Esophagus muscularis mucosa (tissue), 4 donors: ENCODE measurements at places on chromosomes 1 and 21.
A peak's percentile ranks its signal among the peaks of the same experiment; 100 is the strongest.

GRCh38 chr1:195768936-195769335 is 839.3 kb downstream of the KCNT2 start:
- no peaks in the 10 kb centered on the region for H3K27me3 ChIP-seq
- no peak for DNase-seq
- no peak overlapping the region for H3K27ac ChIP-seq
- H3K4me3 ChIP-seq: no peak overlapping the region
- H3K36me3 ChIP-seq: no peaks in the 10 kb centered on the region

DNA sequence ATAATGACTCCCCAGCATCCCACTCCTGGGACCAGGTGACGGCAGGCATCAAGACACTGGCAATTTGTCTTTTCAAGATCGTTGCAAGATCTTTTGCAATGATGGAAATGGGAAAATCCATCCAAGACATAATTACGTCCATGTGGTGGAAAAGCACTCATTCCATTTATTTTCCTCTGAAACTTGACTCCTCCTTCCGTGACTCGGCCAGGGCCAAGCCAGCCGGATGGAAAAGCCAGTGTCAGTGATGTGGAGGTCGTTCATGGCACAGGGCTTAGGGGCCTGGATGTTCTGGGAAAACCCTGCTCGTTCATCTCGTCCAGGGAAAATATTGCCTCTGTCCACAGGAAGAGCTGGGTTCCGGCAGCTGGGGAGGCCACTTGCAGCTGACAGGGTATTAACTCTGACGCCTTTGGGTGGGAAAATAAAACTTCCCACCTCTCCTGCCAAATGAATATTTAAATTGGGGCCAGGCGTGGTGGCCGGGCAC is 46.2 kb downstream of the C1orf198 start:
- peak overlapping the region; percentile 70 for H3K27ac ChIP-seq
- no peaks in the 10 kb centered on the region for H3K36me3 ChIP-seq
- DNase-seq: peak; percentile 92
- no peaks in the 10 kb centered on the region for H3K27me3 ChIP-seq

GRCh38 chr1:185420588-185421081 is 103.6 kb upstream of the IVNS1ABP start:
- no peaks in the 10 kb centered on the region for H3K27me3 ChIP-seq
- no peak for DNase-seq
- H3K36me3 ChIP-seq: no peaks in the 10 kb centered on the region
- H3K27ac ChIP-seq: no peak overlapping the region
- no peaks in the 10 kb centered on the region for H3K4me1 ChIP-seq

DNA sequence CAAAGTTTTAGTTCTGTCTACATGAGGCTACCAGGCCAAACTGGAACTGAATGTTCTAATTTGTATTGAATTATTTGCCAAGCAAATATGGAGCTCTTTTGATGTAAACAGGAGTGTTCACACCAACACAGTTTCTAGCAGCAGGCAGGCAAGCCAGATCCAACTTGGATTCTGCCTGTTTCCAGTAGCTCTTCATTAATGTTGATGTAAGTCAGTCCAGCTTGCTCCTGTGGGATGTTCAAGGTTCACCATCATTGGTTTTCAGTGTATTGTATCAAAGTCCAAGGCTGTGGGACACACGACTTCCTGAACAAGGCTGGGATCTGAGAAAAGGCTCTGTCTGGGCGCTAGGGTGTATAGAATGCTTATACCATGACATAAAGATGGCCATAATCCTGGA is 68.1 kb downstream of the PAPPA2 start:
- H3K36me3 ChIP-seq: no peaks in the 10 kb centered on the region
- H3K4me1 ChIP-seq: no peaks in the 10 kb centered on the region
- no peak overlapping the region for H3K4me3 ChIP-seq
- no peak overlapping the region for H3K27ac ChIP-seq
- DNase-seq: peak; percentile 60
- H3K27me3 ChIP-seq: peaks cover 4% of the 10 kb centered on the region

GRCh38 chr21:34345091-34345871 is 18.5 kb upstream of the KCNE2 start:
- no peak overlapping the region for H3K4me3 ChIP-seq
- H3K4me1 ChIP-seq: peaks cover 24% of the 10 kb centered on the region
- DNase-seq: no peak
- H3K27me3 ChIP-seq: no peaks in the 10 kb centered on the region
- H3K27ac ChIP-seq: peak overlapping the region; percentile 64

- peaks cover 6% of the 10 kb centered on the region for H3K4me1 ChIP-seq
- H3K4me3 ChIP-seq: no peak overlapping the region
- no peaks in the 10 kb centered on the region for H3K27me3 ChIP-seq
- no peak overlapping the region for H3K27ac ChIP-seq
- no peak for DNase-seq
- H3K36me3 ChIP-seq: no peaks in the 10 kb centered on the region
Measured at GRCh38 chr1:192443616-192444015, 126.8 kb downstream of the RGS21 start.

DNA sequence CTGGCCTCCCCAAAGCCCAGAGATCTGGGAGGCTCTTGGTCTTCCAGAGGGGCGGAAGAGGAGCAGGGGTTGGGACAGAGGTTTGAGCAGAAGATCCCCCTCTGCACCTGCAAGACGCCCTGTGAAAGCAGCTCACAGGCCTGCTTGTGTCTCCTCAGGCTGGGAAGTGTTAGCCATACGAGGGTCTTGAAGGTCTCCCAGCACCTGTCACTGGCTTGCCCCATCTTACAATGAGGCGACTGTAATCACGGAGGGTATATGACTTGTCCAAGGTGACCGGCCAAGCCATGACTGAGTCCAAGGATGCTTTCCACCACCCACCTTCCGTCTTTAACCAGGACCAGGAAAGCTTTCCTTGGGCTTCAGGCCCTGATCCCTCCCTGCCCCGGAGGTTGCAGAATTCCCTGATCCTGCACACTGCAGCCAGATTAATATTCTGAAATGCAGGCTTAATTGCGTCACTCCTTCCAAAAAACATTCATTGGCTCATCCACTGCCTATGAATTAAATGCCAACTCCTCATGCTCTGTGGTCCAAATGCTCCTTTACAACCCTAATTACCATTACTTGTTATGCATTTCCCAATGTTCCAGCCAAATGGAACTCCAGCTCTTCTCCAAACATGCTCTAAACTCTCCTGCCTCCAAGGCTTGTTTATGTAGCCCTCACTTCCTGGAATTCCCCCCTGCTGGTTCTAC is 64.0 kb downstream of the DDX20 start:
- no peak overlapping the region for H3K4me3 ChIP-seq
- no peak overlapping the region for H3K27ac ChIP-seq
- H3K27me3 ChIP-seq: no peaks in the 10 kb centered on the region

DNA sequence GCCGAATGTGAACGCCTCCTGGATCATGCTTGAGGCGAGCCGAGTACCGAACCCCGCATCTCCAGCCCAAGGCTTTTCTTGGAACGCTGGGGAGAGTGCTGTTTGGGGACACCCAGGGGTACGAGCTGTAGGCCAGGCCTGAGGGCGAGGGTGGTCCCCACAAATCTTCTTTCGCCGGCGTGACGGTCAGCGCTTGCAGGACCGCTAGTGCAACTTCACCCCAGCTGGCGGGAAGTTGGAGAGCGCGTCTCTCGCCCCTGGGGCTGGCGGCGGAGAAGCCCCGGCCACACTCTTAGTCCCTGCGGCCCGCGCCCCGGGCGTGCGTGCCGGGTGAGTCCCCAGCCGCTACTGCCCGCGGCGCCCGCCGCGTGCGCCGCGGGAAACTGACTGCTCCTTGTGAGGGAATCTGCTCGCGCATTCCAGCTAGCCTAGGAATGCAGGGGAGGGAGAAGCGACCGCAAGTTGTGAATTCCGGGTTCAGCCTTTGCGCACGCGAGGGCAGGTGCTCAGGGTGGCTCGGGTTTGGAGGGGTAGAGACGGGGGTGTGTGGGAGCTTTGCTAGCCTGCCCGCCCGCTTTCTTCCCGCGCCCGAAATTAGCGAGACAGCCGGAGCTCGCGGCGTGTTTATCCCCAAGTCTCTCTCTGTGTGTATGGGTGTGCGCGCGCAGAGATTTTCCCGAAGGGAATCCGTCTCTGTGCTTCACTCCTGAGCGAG is 884 bp downstream of the LHX4 start:
- H3K27me3 ChIP-seq: peaks cover 94% of the 10 kb centered on the region
- DNase-seq: no peak
- peak overlapping the region; percentile 58 for H3K4me3 ChIP-seq
- no peaks in the 10 kb centered on the region for H3K36me3 ChIP-seq

DNA sequence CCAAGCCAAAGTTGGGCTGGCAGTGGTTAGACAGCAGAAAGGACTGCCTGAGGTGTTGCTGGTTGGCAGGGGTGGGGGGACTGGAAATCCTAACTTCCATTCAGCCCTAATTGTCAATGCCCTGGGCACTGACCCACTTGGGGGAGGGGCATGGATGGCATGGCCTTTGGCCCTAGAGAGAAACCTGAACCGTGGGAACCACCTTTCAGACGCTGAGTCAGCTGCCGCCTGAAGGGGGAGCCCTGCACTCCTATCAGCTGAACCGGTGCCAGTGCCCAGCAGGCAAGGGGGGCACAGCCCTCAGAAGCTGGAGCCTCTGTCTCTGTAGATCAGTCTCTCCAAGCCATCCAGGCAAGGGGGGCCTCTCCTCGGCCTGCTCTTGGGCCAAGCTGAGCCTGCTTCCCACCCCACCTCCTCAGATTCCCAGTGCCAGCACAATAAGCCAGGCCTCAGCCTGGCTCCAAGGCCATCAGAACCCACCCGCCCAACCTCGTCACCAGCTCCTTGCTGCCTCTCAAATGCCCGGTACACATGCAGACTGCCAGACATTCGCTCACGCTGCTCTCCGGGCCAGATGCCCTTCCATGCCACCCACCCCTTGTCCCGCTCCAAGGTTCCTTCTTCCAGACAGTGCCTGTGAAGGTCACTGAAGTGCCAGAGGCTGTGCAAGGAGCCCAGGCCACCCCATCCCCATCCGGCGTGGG is 11.6 kb downstream of the TINAGL1 start:
- peaks cover 76% of the 10 kb centered on the region for H3K4me1 ChIP-seq
- no peak overlapping the region for H3K4me3 ChIP-seq
- H3K36me3 ChIP-seq: peaks cover 14% of the 10 kb centered on the region
- peak overlapping the region; percentile 96 for H3K27ac ChIP-seq
- no peaks in the 10 kb centered on the region for H3K27me3 ChIP-seq
- no peak for DNase-seq

DNA sequence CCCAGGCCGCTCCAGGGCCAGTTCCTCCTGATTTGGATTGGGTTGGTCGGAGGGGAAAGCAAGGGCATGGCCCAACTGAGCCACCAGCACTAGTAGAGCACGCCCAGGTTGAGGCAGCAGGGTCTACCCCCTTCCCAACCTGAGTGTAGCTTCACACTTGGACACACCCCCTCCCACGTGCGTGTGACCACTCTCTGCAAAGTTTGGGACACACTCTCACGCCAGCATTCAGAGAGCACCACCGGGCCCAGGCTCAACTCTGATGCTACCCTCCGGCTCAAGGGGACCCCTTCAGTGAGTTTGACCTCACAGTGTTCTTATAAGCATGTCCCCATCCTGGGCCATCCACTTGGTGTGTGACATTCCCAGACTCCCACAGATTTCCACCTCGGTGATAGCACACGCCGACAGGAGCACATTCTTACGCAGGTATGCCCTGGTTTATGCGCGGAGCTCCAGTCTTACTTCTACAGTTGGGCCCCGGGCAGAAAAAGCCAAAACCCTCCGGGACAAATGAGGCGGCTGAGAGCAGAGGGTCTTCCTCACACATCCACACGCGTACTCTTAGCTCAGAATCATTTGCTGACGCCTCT is 3.0 kb upstream of the DMRTA2 start:
- peaks cover 95% of the 10 kb centered on the region for H3K27me3 ChIP-seq
- H3K4me3 ChIP-seq: no peak overlapping the region
- H3K36me3 ChIP-seq: no peaks in the 10 kb centered on the region
- peaks cover 75% of the 10 kb centered on the region for H3K4me1 ChIP-seq
- no peak overlapping the region for H3K27ac ChIP-seq

GRCh38 chr1:151680826-151681225 is 35.8 kb downstream of the CELF3 start:
- H3K27ac ChIP-seq: peak overlapping the region; percentile 50
- H3K36me3 ChIP-seq: peaks cover 38% of the 10 kb centered on the region
- peaks cover 19% of the 10 kb centered on the region for H3K4me1 ChIP-seq
- no peak overlapping the region for H3K4me3 ChIP-seq
- H3K27me3 ChIP-seq: no peaks in the 10 kb centered on the region

DNA sequence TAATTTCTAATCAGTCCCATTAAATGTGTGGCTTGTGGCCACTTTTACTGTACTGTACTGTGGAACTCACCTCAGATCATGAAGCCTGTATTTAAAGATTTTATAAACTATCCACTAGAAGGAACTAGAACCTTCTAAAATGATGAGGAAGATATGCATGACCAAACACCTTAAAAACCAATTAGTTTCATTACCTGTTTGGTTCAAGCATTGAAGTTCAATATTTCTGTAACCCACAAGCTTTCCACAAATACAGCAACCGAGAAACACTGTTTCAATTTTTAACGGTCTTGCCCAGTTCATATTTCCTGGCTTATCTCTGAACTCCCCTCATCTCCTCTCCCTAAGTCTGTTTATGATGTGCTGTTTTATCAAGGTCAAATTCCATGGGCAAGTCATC is 264.3 kb upstream of the PLD5 start:
- no peak for DNase-seq
- H3K36me3 ChIP-seq: no peaks in the 10 kb centered on the region
- no peak overlapping the region for H3K27ac ChIP-seq
- no peaks in the 10 kb centered on the region for H3K4me1 ChIP-seq

- peak overlapping the region; percentile 94 for H3K27ac ChIP-seq
- H3K27me3 ChIP-seq: no peaks in the 10 kb centered on the region
- peak overlapping the region; percentile 99 for H3K4me3 ChIP-seq
- no peak for DNase-seq
- peaks cover 41% of the 10 kb centered on the region for H3K4me1 ChIP-seq
Measured at GRCh38 chr1:202145068-202145743, 669 bp upstream of the ARL8A start.

GRCh38 chr1:239817801-239818200 is 273.9 kb upstream of the FMN2 start:
- H3K4me1 ChIP-seq: peaks cover 50% of the 10 kb centered on the region
- no peaks in the 10 kb centered on the region for H3K27me3 ChIP-seq
- no peak overlapping the region for H3K4me3 ChIP-seq
- no peaks in the 10 kb centered on the region for H3K36me3 ChIP-seq

DNA sequence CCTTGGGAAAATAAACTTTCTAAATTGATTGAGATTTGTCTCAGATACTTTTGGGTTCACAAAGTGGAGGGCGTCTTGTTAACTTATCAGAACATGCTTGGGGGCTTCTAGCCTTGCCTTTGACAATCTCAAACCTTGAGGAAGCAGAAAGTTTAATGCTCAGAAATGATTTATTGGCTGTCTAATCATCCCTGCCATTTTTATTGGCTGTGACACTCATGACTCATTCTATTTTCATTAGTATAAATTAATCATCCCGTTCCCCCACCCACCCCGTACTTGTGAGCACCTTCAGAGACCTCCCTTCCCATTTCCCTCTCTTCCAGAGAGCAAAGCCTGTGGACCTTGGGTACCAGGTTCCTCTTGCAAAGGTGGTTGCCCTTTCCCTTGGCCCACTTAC is 87.1 kb downstream of the FGGY start:
- no peak overlapping the region for H3K27ac ChIP-seq
- no peak overlapping the region for H3K4me3 ChIP-seq
- no peak for DNase-seq
- no peaks in the 10 kb centered on the region for H3K27me3 ChIP-seq
- no peaks in the 10 kb centered on the region for H3K4me1 ChIP-seq
- H3K36me3 ChIP-seq: no peaks in the 10 kb centered on the region

GRCh38 chr1:212545941-212546635 is 62.5 kb upstream of the ATF3 start:
- no peaks in the 10 kb centered on the region for H3K36me3 ChIP-seq
- DNase-seq: peak; percentile 86
- no peaks in the 10 kb centered on the region for H3K4me1 ChIP-seq
- H3K27me3 ChIP-seq: no peaks in the 10 kb centered on the region
- peak overlapping the region; percentile 71 for H3K27ac ChIP-seq
- no peak overlapping the region for H3K4me3 ChIP-seq
